ENCODE measurements at places on chromosomes 7 and 10.

GRCh38 chr10:99304862-99305229 lies 24.3 kb upstream of the CNNM1 start:
- DNase-seq: no peak

- DNase-seq: no peak
These were observed 437.8 kb downstream of the PLXDC2 start for GRCh38 chr10:20254078-20254477.

DNA sequence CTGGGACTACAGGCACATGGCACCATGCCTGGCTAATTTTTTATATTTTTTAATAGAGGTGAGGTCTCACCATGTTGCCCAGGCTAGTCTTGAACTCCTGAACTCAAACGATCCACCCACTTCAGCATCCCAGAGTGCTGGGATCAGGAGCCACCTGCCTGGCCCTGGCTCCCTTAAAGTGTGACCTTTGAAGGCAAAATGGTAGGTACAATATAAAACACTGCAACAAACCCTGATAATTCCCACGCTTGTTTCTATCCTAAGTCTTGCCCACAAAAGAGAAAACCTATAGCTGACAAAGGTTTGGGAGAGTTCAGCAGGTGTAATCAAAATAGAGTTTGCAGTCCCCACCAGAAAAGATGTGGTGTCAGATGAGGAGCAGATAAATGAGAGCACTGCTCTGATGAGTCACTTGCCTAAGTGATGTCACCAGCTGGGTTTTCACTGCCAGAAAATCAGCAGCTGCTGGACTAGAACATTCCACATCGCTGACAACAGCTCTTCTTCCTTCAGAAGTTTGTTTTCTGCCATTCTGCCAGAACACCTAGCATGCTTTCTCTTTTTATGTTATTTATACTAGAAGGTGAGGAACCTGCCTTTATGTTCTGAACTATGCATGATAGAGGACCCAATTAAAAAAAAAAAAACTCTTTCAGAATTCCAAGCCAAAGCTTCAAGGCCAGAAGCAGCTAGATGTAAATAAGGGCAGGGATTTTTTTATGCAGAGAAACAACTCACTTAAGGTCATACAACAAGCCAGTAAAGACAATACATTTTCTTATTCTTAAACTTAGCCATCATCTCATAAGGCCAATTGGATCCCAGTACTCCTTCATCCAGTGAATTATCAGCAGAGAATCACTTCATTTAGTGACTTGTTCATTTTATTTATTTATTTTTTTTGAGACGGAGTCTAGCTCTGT lies 18.0 kb downstream of the PURB start:
- peak; percentile 74 for DNase-seq

- no peak for DNase-seq
These were observed 9.5 kb downstream of the CHRM2 start for GRCh38 chr7:136877990-136878389.

GRCh38 chr7:98354511-98355249 lies 46.2 kb downstream of the BAIAP2L1 start:
- no peak for DNase-seq

- no peak for DNase-seq
These were observed 483.2 kb downstream of the ADRA2A start for GRCh38 chr10:111560027-111560426.

DNA sequence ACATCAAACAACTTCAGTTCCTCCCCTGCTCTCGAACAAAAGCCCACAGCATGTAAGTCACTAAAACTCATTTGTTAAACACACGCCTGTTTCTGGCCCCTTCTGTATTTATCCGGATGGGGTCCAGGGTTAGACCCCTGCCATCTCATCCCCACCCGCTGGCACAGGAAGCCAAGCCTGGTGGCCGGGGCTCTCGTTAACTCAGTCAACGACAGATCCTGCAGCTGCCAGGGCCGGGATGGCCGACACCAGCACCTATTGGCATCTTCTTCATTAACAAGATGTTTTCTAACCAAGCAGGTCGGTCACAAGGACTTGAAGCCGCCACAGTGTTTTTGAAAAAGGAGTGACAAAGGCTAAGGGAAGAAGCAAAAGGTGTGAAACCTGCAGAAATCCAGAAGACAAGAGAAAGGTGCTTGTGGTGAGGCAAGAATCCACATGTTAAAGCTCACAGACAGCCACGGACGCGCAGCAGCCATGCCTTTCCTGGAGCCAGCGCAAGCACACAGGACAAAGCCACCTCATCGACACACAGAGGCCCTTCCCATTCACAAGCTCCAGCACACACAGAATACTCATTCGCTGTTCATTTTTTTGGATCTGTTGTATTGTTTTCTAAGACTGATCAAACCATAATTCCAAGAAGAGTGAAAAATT lies 202.7 kb downstream of the DIP2C start:
- DNase-seq: no peak

- DNase-seq: no peak
These were observed 46.7 kb downstream of the FZD1 start for GRCh38 chr7:91310830-91311460.

DNA sequence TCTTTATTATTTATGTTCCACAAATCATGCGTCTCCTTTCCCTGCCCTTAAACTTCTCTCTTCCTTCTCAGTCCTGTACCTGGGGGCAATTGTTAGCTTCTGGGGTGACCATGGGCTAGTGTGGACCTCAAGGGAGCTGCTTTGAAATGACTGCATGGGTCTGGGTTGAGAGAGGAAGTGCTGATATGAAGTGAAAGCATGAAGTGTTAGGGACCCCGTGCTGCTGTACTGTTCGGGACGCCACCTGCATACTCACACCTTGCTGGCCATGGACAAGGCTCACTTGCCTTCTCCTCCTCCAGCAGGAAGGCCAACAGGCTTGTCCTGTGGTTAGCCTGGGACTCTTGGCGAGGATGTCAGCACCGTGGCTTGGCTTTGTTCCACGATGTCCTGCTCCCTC lies 56.7 kb downstream of the MTPN start:
- no peak for DNase-seq

GRCh38 chr10:361203-362081 lies 226.2 kb downstream of the ZMYND11 start:
- DNase-seq: no peak

DNA sequence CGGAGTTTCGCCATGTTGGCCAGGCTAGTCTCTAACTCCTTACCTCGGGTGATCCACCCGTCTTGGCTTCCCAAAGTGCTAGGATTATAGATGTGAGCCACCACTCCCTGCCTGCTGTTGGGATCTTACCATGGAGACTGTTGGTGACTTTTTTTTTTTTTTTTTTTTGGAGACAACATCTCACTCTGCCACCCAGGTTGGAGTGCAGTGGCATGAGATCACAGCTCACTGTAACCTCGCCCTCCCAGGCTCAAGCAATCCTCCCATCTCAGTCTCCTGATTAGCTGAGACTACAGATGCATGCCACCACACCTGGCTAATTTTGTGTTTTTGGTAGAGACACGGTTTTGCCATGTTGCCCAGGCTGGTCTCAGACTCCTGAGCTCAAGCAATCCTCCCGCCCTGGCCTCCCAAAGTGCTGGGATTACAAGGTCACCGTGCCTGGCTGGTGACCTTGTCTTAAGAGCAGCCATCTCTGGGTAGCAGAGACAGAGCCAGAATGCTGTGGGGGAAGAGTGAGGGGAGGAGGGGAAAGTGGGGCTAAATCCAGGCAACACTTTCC lies 25.7 kb upstream of the ASCC1 start:
- DNase-seq: no peak

- no peak for DNase-seq
These were observed 194.4 kb upstream of the TCF7L2 start for GRCh38 chr10:112755446-112756234.

DNA sequence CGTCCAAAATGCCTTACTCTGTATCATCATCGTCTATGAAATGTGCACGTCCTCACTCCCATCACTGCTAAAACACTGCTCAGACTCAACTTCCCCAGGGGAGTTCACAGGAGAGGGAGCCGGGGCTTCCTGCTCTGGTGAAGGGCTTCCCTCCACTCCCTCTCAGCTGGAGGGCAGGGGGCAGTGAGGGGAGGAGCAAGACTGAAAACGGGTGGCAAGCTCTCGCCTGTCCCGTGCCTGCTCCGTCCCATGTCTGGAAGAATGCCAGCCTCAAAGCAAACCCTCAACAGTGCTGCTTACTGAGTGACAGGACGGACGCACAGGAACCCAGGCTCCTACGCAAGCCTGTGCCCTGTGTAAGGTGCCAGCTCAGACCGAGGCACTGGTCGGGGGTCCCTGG lies 25.1 kb downstream of the PRKAG2 start:
- peak; percentile 63 for DNase-seq

GRCh38 chr10:48883701-48884100 lies 55.9 kb downstream of the LRRC18 start:
- DNase-seq: no peak

- no peak for DNase-seq
These were observed 110.4 kb downstream of the OSBPL3 start for GRCh38 chr7:24869572-24869971.

GRCh38 chr7:88866265-88866863 lies 70.8 kb upstream of the TEX47 start:
- no peak for DNase-seq

Measured in suppressor macrophage treated with lipopolysaccharide for 1 hour (primary cell).